Left cardiac atrium (tissue), 4 donors: ENCODE measurements at places on chromosomes 3 and 15.

DNA sequence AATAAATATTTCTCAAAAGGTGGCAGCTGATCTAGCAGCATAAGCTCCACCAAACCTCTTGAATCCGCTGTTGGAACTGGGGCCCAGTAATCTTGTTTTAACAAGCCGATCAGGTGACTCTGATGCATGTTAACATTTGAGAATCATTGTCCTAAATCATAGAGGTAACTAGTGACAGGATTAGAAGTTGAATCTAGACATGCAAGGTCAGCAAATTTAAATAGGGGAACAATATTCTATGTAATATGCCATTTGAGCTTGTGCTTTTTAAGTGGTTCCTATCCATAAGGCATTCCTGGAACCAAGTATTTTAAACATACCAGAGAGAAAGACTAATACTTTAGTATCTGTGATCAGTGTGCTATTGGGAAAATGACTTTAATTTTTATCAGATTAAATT, 412.8 kb downstream of the PYDC2 start:
- no peak for DNase-seq

DNA sequence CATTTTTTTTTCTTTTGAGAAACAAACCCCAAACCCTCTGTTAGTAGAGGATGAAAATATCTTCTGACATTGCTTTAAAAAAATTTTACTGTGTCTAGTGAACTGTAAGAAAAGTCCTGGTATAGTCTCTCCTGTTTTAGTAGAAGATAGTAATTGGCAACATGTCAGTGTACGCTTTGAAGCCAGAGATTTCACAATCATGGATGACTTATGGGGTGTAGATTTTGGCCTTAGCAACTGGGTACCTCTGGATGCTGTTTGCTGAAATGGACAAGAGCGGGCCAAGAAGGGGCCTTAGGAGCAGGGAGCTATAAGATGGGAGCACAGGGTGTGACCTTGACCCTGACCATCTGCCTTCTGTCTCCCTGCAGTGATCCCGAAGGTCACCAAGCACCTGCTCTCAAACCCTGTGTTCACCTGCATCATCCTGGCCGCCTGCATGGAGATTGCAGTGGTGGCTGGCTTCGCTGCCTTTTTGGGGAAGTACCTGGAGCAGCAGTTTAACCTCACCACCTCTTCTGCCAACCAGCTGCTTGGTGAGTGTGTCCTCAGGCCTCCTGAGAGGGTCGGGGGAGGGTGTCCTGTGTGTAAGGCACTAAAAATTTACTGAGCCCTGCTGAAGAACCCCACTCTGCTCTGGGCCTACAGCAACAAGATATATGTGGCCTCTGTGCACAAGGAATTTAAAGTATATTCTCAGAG, 266.7 kb downstream of the SLCO3A1 start:
- no peak for DNase-seq

GRCh38 chr3:48928679-48929078, 10.0 kb downstream of the ARIH2 start:
- DNase-seq: no peak

- no peak for DNase-seq
These were observed 521.0 kb upstream of the MDFIC2 start for GRCh38 chr3:70833239-70833960.

GRCh38 chr3:194861375-194861774, 175.7 kb downstream of the FAM43A start:
- no peak for DNase-seq

- DNase-seq: no peak
These were observed 40.8 kb downstream of the CLDN1 start for GRCh38 chr3:190281308-190282051.

- DNase-seq: no peak
These were observed 11.1 kb upstream of the GREM1 start for GRCh38 chr15:32706704-32707103.

- DNase-seq: no peak
These were observed 24.5 kb upstream of the MYRIP start for GRCh38 chr3:39784922-39785321.

GRCh38 chr15:25710184-25710583, 152.9 kb downstream of the ATP10A start:
- DNase-seq: peak; percentile 54

GRCh38 chr3:37287776-37288175, 113.4 kb upstream of the LRRFIP2 start:
- no peak for DNase-seq

- no peak for DNase-seq
These were observed 275.8 kb upstream of the RBMS3 start for GRCh38 chr3:29004885-29005599.

GRCh38 chr3:140122183-140122582, 187.2 kb downstream of the CLSTN2 start:
- peak; percentile 21 for DNase-seq

DNA sequence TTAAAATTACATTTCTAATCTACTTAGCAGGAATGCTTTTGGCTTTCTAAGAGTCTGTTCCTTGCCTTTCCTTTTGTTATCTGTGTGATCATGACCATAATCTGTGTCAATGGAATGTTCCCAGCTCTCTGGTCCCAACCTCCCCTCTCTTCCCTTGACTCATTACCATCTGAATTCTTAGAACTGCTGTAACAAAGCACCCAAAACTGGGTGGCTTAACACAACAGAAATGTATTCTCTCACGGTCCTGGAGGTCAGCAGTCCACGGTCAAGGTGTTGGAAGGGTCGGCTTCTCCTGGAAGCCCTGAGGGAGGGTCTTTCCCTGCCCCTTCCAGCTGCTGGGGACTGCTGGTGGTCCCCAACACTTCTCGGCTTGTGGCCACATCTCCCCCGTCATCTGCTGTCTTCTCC, 81.1 kb downstream of the LRRK1 start:
- no peak for DNase-seq

- DNase-seq: no peak
These were observed 76.4 kb upstream of the SLC4A7 start for GRCh38 chr3:27560484-27561056.

GRCh38 chr3:161332792-161333191, 38.5 kb downstream of the SPTSSB start:
- no peak for DNase-seq

DNA sequence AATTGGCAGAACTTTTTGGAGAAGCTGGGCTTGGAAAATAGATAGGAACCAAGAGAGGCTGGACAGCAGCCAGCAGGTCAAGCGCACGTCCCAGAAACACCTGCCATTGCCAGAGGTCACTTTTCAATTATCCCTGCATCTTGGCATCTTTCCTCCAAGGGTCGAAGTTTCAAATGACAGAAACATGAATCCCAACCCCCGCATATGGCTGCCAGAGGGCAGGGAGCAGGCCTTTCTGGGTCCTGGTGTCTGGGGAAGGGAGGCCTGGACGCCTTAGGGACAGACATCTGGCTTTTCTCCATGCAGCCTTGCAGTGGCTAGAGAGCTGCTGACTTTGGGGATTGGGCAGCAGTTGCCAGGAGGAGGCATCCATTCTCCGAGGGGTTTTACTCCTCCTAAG, 164.5 kb upstream of the TPM1 start:
- DNase-seq: no peak

DNA sequence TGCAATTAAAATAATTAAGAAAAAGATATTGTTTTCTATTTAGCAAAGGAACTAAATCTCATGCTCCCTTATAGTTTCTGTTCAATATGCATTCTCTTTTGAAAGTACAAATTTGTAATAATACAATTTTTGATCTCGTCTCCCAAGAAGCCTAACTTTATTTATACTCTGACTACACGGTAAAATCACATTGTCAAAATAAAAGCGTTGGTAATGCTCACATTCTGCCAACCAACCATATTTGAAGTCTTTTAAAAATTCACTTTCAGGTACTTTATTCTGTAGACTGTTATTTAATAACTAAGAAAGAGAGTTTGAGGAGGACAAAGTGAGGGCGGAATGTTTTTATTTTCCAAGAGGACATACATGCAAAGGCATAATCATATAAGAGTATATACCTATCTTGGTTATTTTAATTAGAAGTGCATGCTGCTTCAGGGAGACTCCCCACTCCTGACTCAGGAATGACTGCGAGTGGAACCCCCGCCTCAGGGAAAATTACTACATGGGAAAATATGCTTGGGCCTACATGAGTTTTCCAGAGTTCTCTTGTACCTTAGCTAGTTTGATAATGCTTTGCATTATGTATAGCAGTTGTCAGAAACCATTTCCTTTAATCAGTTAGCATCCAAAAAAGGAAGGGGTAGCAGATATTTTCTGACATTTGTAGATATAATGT, 19.3 kb downstream of the MBNL1 start:
- no peak for DNase-seq

GRCh38 chr3:151404316-151404715, 19.8 kb upstream of the P2RY12 start:
- DNase-seq: no peak
